ENCODE measurements at places on chromosomes 13 and 19.
A peak's percentile ranks its signal among the peaks of the same experiment; 100 is the strongest.

DNA sequence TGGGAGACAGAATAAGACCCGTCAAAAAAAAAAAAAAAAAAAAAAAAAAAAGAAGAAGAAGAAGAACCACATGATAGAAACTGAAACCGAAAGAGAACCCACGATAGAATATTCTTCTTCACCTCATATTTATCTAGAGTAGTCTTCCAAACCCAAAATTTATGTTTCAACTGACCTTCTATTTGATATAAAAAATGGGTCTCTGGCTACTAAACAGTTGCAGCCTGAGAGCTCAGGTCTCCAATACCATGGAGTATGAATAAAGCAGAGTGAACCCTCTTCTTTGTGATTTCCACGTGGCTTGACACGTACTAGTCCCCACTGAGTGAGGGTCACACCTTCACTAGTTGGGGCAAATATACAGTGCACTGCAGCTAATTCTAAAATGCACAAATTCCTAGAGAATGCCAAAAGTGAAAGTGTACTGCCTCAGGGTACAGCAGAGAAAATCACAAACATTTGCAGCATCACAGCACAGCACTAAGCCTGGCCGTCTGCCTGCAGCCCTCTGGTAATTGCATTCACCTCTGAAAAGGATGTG lies 30.8 kb upstream of the RFC3 start:
- DNase-seq, result no peak

GRCh38 chr13:40664350-40665125 lies 1.9 kb downstream of the FOXO1 start:
- peak; percentile 76 for DNase-seq

DNA sequence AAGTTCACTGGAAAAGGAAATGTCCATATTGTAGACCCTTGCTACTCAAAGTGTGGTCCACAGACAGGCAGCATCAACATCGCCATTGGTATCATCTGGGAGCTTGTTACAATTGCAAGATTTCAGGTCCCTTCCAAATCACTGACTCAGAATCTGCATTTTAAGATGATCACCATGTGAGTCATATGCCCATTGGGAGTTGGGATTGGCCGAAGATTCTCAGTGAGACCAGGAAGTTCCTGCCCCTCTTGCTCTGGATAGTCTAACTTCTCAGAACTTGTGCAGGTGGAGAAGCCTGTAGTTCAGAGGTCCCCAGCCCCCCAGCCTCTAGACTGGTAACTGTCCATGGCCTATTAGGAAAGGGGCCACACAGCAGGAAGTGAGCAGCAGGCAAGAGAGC lies 48.9 kb upstream of the URAD start:
- DNase-seq, result peak; percentile 68

DNA sequence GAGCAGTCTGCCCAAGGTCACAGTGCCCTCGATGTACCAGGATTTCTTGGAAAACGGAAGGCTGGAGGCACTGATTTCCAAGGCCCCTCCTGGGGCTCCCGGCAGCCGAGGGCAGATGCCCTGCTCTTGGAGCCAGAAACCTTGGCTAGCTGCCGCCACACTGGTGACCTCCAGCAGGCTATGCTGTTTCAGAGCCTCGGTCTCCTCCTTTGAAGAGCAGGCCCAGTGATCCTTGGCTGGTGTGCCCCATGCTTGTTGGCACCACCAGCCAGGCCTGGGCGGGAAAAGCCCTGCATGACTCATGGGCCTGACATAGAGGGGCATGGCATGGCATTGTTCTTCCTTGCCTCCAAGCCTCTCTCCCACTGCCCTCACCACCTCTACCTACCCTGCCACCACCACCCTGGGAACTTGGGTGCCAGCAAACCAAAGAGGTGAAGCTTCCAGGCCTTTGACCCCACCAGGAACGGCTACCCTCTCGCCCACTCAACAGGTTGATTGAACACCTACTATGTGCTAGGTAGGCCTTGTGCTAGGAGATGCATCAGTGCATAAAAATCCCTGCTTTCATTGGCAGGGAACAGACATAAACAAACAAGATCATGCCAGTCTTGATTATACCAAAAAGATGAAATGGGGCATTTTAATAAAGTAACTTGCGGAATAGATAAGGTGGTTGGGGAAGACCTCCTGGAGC lies 1.6 kb upstream of the CLEC11A start:
- DNase-seq, result peak; percentile 22
